Activated CD4-positive, alpha-beta T cell treated with anti-CD3 and anti-CD28 coated beads, Interleukin-2, Interleukin-4, amounts not matched to agents 100 ng/mL and 50 ng/mL, durations not matched to agents 16 hours and 8 hours (primary cell): ENCODE measurements at places on chromosomes 2 and 18.

GRCh38 chr2:54665436-54665856, 58.0 kb upstream of the EML6 start:
- DNase-seq: peak; percentile 62

DNA sequence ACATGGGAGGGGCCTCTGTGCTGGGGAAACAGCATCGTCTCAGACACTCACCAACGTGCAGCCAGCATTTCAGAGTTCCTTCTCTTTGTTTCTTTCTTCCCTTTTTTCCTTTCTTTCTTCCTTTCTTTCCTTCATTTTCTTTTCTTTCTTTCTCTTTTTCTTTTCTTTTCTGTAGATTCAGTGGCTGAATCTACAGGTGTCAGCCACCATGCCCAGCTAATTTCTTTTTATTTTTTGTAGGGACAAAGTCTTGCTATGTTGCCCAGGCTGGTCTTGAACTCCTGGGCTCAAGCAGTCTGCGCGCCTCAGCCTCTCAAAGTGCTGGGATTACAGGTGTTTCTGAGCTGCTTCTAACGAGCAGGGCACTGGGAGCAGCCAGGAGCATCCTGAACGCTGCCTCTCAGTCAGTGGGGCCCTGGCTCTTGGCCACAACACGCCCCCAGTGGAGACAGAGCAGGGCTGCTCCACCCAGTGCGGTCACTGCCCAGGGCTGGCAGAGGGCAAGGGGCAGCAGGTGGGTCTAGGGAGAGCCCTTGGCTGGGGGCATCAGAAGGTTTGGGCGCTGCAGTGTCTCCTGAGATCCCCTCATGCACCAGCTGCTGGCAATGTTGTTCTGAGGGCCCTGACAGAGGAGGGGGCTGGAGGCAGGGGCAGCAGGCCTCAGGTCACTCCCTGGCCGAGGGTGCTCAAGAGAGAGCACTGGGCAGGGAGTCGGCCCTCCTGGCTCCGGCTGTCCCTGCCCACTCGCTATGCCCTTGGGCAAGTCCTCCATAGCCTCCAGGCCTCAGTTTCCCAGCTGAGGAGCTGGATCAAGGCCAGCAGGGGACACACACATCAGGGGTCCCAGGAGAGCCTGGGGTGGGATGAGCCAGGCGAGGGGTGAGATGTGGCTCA, 4.7 kb upstream of the KLHL30 start:
- no peak for DNase-seq

- no peak for DNase-seq
These were observed 19.9 kb downstream of the FMNL2 start for GRCh38 chr2:152354909-152355308.

- no peak for DNase-seq
These were observed 110.3 kb downstream of the CMPK2 start for GRCh38 chr2:6755456-6755855.

- no peak for DNase-seq
These were observed 63.9 kb upstream of the STPG4 start for GRCh38 chr2:47218899-47219525.

DNA sequence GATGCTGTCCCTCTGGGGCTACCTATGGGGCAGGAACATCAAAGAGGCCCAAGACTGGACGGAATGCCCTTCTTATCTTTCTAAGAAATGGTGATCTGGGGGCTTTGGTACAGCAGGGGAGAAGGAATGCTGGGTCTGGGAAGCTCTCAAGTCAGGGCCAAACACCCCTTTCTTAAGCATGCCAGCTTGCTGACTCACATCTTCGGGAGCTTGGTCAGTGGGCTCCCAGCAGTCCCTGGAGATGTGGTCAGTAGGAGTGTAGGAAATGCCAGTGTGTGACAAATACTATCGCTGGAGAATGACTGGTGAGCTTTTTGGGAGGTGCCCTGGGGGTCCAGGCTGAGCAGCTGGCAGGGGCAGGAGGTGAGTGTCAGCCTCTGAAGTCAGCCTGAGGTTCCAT, 105.0 kb upstream of the CDC42EP3 start:
- no peak for DNase-seq
